ENCODE measurements at places on chromosomes 1 and 21. TPM values are rescaled to one million over a fixed set of nuclear protein-coding genes. Genes with fewer than 3 reads are reported as not detected.

Gene DDR2
- 1.2 TPM for total RNA-seq

Gene FAM72A
- 3.2 TPM for total RNA-seq

Gene HRNR
- total RNA-seq: not detected

Gene GLIS1
- not detected for total RNA-seq

Gene S100A6
- total RNA-seq: 12.5 TPM

Gene CFHR4
- total RNA-seq: not detected

Gene SFT2D2
- 55.3 TPM for total RNA-seq

Gene DENND2D
- total RNA-seq: 3.0 TPM

Gene ZSWIM5
- 9.2 TPM for total RNA-seq

Gene CELA2B
- total RNA-seq: not detected

Gene NUDT4B
- total RNA-seq: 0.78 TPM

Gene OR2T27
- total RNA-seq: not detected

Measured in progenitor cell of endocrine pancreas (in vitro differentiated cells).